Body of pancreas (tissue), 4 donors: ENCODE measurements at places on chromosomes 4 and X. TPM values are rescaled to one million over a fixed set of nuclear protein-coding genes. Genes with fewer than 3 reads are reported as not detected.

GRCh38 chr4:141229408-141230101, 8.9 kb downstream of the ZNF330 start:
- no peak for DNase-seq

- peak; percentile 31 for DNase-seq
Observed at GRCh38 chr4:185651137-185651677, 115.9 kb upstream of the PDLIM3 start.

GRCh38 chr4:54561940-54562339, 95.8 kb upstream of the KIT start:
- no peak for DNase-seq

- DNase-seq = no peak
Observed at GRCh38 chr4:146343199-146343598, 128.9 kb downstream of the REELD1 start.

DNA sequence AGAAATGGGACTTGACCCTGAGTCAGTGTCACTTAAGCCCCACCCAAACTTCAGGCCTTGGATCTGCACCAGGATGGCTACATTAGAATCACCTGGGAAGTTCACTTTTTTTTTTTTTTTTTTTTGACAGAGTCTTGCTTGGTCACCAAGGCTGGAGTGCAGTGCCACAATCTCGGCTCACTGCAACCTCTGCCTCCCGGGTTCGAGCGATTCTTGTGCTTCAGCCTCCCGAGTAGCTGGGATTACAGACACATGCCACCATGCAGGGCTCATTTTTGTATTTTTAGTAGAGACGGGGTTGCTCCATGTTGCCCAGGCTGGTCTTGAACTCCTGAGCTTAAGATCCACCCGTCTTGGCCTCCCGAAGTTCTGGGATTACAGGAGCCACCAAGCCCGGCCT, 3.0 kb downstream of the NCBP2L start:
- no peak for DNase-seq

GRCh38 chr4:23920716-23921446, 31.0 kb upstream of the PPARGC1A start:
- no peak for DNase-seq

- no peak for DNase-seq
Observed at GRCh38 chrX:121871122-121871521, 823.7 kb downstream of the GLUD2 start.

DNA sequence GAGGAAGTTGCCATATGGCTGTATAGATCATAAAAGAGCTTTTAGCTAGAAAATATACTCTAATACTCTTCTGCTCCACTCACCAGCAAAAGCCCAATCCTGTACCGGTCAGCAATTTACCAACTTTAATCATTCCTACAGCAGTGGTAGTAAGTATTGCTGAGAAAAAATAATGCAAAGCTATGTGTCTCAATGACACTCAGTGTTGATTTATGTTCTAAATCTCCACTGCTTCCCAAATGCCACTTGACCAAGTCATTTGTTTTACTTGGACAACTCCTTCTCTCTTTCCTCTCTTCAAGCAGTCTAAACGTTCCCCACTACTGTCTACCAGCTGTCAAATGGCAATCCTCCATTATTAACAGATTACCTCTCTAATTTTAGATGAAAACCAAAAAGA, 201.8 kb upstream of the GK2 start:
- no peak for DNase-seq

- DNase-seq = peak; percentile 29
Observed at GRCh38 chr4:17492058-17492741, 19.7 kb downstream of the QDPR start.

Gene DDIT4L
- total RNA-seq = not detected

Gene PPP2R2C
- total RNA-seq = 0.66 TPM

Gene LNX1
- 15.2 TPM for total RNA-seq

Gene FATE1
- not detected for total RNA-seq

Gene RASGEF1B
- 4.3 TPM for total RNA-seq
